ENCODE measurements at places on chromosomes 13 and 19.

- no peak for DNase-seq
These were observed 661.6 kb upstream of the KLHL1 start for GRCh38 chr13:70769817-70770216.

GRCh38 chr13:111940892-111941291, 126.1 kb upstream of the SOX1 start:
- no peak for DNase-seq

DNA sequence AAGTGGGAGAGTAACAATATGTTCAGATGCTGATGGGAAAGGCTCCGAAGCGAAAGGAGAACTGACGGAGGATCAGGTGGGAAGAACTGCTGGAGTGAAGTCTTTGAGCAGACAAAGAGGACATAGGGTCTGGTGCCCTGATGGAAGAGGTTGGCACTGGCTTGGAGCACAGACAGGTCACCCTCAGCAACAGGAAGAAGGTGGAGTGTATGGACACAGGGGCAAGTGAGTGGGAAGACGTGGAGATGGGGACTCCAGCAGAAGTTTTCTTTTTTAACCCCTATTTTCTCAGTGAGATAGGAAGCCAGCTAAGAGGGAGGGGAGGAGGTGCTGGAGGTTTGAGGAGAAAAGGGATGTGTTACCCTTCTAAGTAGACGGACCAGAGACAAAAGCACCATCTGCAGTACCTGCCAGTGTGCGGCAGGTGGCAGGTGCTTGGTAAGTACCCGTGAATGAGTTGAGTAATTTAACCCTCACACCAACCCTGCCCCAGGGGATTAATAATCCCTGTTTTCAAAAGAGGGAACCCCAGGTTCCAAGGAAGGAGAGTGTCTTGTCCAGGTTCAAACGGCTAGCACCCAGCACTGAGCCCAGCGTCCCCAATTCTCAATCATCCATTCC, 11.2 kb downstream of the HAS1 start:
- DNase-seq: peak; percentile 39

DNA sequence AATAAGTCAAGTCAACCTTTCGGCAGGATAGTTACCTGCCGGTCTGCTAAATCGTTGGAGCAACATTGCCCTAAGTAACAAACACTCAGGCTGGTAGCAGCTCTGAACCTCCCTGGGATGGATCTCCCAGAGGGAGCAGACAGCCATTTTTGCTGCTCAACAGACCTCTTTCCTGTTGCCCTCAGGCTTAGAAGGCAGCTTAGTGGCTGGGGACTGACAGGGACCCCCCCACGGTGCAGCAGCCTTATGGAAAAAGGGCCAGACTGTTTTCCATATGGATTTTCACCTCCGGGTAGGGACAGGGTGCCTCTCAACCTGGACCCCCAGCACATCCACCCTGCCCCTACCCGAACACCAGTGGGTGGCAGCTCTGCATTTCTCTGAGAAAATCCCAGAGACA, 49.7 kb downstream of the UBL3 start:
- no peak for DNase-seq

DNA sequence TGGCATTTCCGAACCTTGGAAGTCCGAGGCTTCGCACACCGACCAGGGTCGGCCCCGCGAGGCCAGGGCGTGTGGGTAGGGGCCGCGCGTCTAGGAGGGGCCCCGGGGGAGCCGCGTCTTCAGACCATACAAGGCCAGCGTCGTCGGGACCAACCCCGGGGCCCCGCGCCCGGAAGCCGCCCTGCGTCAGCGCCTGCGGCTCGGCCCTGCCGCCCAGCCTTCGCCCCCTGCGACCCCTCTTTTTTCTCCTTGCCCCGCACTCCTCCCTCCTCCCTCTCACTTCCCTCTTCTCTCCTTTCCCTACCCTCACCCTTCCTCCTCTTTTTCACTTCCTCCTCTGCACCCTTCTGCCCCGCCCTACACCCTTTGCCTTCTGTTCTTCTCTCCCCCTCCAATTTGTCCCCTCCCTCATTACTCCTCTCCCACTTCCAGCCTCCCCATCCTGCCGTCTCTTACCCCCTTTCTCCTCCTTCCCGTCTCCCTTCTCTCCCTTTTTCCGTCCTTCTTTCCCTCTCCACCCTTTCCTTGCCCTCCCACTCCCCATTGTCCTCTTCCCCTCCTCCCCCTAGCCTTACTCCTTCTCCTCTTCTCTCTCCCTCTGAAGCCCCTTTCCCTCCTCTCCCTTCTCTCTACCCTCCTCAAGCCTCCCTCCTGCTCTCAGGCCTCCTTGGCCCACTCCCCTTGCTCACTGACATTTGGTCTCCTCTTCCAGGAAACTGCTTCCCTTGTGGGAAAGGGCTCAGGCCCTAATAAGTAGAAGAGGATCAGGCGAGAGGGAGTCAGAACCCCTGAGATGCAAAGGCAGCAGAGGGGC, 2.2 kb upstream of the PLEKHG2 start:
- no peak for DNase-seq

Data from HFFc6 (cell line).